ENCODE measurements at places on chromosomes 5 and 9.

GRCh38 chr5:89110916-89111646, 228.1 kb upstream of the MEF2C start:
- DNase-seq = no peak

- no peak for DNase-seq
Observed at GRCh38 chr9:115289757-115290208, 171.8 kb upstream of the TNC start.

DNA sequence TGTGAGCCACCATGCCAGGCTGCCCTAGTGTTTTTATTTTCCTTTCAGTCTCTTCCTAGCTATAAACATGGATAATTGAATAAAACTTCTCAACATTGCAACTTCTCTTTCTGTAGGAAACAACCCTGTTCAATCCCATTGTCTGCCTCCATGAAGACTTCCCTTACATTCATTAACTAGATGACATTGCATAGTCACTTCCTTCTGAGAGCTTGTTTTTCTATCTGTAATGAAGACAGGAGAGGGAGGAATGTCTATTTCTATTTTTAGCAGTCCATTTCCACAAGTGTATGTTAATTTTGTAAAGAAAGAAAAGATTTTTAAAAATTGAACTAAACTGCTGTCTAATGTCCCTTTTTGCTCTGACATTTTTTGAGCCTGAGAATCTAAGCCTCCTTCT, 55.6 kb upstream of the MELK start:
- DNase-seq = no peak

- no peak for DNase-seq
Observed at GRCh38 chr5:149728303-149728702, 1.8 kb upstream of the PPARGC1B start.

DNA sequence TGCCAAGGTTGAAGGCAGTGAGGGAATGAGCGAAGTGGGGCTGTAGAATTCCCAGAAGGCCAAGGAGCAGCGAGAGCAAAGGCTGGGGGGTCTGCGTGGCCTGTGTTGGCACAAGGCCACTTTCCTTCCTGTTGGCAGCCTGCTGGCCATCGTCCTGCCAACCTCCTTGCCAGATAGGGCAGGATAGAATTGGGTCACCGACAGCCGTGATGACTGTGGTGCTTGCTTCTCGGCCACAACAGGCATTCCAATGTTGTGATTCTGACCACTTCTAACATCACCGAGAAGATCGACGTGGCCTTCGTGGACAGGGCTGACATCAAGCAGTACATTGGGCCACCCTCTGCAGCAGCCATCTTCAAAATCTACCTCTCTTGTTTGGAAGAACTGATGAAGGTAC, 18.9 kb downstream of the TRIP13 start:
- no peak for DNase-seq

GRCh38 chr9:129202613-129203555, 24.8 kb upstream of the IER5L start:
- DNase-seq = peak; percentile 78

- DNase-seq = no peak
Observed at GRCh38 chr9:130956636-130957450, 17.8 kb upstream of the FIBCD1 start.

GRCh38 chr5:113295111-113295539, 139.7 kb downstream of the TSSK1B start:
- no peak for DNase-seq

GRCh38 chr5:144203750-144204596, 33.3 kb downstream of the KCTD16 start:
- DNase-seq = no peak

- no peak for DNase-seq
Observed at GRCh38 chr9:33795281-33795680, at the start of gene PRSS3. TSS of gene PRSS3 (plus strand) at chr9:33795561. CDS start at chr9:33795574, 13 bp downstream.

- no peak for DNase-seq
Observed at GRCh38 chr5:122392224-122392623, 80.2 kb downstream of the SNCAIP start.

DNA sequence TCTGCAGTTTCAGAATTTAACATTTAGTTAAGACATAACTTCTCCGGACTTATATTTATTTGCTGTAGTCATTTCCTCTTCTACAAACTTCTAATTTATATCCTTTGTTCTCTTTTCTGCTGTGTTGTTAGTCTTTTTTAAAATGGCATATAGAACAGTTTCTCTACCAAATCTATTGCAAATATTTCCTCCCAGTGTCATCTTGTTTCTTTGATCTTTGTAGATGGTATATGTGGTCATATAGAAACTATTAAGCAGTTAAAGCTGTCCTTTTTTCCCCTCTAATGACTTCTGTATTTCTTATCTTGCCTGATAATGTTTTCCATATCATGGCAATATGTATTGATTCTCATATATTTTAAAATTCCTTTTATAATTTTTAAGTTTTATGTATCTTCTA, 264.5 kb downstream of the MCTP1 start:
- DNase-seq = no peak

DNA sequence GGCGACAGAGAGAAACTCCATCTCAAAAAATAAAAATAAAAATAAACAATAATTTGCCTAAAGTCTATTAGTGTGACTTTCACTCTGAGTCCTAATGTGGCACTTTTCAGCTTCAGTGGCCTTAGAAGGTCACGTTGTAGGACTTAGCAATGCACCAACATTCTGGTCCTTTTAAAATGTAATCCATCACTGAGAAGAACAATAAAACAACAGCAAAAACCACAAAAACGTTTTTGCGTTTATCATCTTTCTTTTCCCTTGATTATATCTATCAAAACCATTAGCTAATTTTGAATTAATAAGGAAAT, 190.1 kb upstream of the ZNF608 start:
- no peak for DNase-seq

DNA sequence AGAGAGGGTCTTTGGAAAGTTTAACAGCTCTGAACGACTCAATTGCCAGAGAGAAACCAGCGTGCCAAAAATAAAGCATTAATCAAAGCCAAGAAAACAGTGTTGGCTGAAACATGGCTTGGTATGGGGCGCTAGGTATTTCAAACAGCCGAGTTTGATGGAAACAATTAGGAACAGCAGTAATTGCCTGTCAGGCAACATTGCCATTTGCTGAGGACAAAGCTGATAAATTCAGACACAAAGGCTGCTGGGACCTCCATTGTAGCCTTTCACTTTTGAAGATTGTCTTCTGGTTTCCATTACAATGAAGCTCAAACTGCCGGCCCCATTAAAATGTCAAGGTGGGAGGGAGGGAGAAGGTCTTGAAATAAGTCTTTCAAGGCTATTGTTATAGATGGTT, 125.4 kb upstream of the SPDL1 start:
- no peak for DNase-seq

DNA sequence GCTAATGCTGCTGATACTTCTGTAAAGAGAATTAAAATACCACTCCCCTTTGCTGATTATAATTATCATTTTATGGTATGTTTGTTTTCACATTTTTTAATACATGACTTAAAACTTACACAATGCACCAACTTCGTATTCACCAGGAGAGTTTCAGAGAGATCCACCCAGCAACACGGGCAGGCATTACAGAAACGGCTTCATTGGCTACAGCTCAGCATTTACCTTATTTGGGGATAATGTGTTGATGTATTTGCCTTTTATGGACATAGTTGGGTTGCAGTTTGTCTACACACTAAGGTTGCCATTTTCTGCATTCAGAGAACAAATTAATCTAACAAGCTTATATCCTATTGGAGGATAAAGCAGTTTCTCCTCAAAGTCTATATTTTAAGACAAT, 423.6 kb downstream of the PRDM9 start:
- DNase-seq = no peak

GRCh38 chr5:17075236-17075635, 139.1 kb upstream of the MYO10 start:
- no peak for DNase-seq

- DNase-seq = no peak
Observed at GRCh38 chr5:127389601-127390000, 99.0 kb downstream of the MEGF10 start.

DNA sequence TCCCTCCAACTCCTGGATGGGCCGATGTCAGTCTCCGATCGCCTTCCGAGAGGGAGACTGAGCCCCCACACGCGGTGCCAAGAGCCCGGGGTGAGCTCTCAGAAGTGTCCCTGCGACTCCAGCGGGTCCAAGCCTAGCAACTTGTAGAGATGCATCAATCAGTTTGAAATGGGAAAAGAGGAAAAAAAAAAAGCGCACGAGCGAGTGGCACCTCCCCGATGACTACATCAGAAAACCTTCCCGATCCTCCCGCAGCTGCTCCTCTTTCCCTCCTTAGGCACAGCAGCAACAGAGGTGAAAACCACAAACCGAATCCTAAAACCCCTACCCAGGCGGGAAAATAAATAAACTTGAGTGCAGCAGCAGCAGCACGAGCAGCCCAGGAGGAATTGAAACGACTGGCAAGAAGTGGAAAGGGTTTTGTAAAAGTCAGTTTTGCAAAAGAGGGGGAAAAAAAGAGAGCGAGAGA, 1.0 kb upstream of the EFNA5 start:
- no peak for DNase-seq

DNA sequence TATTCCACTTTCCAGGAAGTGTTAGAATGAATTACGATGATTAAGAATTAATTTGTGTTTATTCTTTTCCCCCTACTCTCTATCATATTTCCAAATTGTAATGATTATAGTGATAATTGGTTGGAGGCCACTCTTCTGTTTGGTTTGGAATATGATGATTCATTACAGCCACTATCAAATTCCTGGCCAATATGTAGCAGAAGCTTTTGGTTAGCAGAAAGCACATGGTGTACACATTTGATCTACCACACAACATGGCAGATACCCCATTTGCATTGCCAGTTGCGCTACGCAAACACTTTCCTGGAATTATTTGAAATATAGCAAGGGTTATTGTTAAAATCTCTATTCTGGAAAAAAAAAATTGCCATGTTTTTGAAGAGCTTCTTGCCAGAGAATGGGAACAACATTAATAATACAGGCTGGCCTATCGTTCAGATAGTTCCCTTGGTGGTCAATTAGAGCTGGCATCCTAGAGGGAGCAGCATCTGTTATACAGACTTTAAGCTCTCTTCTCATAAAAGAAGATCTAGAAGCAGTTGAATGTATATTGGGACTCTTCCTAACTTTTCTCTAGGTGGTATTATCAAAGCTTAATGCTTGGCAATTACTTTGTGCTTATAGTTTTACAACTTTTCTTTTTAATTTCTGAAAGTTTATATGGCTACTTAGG, 455.0 kb upstream of the ACTBL2 start:
- no peak for DNase-seq

DNA sequence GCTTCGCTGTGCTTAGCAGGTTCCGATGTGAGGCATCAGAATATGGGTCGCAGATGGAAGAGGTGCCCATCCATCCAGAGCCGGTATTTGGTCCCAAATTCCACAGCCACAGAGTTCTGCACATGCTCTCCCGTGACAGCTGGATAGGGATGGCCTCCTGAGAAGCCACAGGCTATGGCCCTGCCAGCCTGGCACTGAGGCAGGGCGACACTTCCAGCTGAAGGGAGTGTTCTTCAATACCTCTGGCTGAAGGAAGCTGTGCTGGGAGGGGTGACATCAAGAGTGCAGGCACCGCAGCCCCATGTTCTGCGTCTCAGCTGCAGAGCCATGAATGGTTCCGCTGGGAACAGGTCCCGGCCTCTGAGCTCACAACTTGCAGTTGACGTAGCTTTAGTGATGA, 83.4 kb upstream of the SIMC1 start:
- no peak for DNase-seq

- no peak for DNase-seq
Observed at GRCh38 chr5:169099801-169100734, 200.9 kb downstream of the SLIT3 start.

DNA sequence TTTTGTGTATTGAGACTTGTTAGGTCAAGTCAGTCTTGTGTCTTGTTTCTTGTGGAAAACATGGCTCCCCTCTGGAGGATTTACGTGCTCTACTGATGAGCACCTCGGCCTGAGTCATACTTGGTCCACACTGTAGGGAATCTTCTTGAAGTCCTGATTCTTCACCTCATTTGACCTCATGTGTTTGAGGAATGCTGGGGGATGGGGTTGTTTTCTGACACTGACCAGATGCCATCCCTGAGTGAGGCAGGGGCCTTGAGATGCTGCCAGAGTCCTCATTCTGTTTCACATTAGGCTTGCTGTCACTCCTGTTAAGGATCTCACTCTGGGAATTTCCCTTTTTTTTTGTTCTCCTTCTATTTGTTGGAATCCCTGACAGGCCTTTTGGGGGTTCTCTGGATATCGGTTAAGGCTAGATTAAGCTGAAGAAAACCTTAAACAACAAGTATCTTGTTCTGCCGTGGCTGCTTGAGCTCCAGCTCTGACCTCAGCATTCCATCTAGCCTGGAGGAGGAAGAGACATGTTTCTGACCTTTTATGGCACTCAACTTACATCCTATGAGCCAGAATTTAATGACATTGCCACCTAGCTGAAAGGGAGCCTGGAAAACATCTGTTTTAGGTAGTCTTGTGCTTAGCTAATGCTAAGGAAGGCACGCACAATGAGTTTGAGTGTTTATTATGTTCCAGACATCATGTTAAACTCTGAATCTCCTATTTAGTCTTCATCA, 20.6 kb downstream of the TCOF1 start:
- no peak for DNase-seq

DNA sequence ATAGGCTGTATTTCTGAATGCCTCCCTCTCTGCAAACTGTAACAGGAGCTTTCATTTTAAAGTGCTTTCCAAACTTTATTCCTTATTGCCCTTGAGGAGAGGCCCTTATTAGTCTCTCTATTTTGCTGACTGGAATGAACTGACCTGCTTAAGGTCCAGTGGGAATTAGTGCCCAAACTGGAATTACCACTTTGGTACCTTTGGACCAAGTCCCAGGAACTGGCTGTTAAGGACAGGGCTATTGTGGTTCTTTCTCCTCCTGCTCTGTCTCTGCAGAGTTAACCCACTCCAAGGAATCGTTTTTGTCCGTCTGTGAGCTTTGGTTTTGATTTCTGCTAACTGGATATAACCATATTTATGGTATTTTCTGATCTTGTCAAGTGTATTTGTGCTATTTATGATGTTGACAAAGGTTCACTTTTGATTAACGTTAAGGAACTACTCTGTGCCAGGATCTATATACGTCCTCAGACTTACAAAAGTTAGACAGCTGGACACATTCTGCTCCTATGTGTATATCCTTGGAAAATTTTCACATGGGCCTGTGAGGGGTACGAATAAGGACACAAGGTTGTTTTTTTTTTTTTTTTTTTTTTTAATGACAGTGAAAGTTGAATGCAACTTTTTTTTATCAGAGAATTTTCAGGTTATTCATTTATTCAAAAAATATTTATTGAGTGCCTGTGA, 189.1 kb upstream of the ANKRD55 start:
- no peak for DNase-seq

GRCh38 chr9:129850821-129851550, 15.7 kb downstream of the USP20 start:
- no peak for DNase-seq

- no peak for DNase-seq
Observed at GRCh38 chr9:119986205-119986604, 593.8 kb downstream of the CDK5RAP2 start.

All from stimulated activated CD8-positive, alpha-beta memory T cell treated with anti-CD3 and anti-CD28 coated beads, Interleukin-15, amount 100 ng/mL, for 4 hours (primary cell).